ENCODE measurements at places on chromosomes 4 and X. TPM values are rescaled to one million over a fixed set of nuclear protein-coding genes. Genes with fewer than 3 reads are reported as not detected.
A peak's percentile ranks its signal among the peaks of the same experiment; 100 is the strongest.

DNA sequence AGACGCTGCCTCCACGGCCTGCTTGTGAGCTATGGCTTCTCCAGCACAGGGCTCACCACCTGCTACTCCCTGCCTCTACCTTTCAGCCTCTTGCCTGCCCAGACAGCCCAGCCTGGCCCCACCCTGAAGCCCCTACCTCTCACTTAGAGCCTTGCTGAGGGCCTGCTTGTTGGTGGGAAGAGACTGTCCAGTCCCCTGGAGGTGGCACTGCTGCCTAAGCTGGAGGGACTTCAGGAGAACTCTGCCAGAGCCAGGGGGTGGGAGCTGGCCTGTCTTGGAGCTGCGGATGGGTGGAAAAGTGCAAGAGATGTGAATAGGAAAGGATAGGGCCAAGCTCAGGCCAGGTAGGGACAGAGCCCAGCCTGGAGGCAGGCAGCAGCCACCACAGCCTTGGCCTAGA lies 2.7 kb upstream of the ZNF185 start:
- no peak for DNase-seq

DNA sequence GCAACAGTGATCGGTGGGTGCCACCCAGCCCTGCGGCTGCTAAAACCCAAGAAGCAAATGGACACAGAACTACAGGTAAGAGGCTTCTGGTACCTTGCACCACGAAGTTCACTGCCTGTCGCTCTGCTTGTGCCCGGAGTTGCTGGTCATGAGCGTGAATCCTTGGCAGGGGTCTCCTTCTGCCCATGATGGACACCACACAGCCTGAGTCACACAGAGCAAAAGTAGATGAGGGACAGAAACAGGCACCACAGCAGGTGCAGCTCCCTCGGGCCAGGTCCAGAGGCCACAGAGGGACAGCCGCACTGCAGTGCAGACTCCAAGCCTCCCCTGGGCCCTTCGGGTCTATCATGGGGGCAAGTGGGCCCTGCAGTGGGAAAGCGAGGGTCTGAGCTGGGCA lies 22.4 kb downstream of the NAT8L start:
- DNase-seq = no peak

Gene MTNR1A
- total RNA-seq = not detected

DNA sequence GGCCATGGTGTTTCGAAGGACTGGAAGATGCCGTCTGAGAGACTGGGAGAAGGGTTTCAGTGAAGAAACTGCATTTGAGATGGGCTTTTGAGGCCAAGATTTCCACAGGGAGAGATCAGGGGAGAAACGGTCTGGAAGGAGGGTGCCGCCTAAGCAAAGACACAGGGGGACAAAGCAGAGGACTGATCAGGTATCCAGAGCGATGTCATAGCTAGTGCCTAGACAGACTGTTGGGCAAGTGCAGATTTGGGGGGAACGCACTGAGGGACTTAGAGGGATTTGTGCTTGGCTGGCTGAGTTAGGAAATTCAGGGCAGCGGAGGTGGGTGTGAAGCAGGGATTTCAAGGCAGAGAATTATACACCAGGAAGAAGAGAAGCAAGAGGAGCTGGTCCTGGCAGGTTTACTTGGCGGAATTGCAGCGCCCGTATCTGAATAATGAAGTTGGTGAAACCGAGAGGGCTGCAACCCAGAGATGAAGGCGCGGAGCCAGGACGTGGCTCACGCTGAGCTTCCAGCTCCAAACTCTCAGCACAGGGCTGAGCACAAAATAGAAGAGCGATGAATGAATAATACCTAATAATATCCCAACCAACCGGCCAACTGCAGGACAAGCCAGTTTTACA lies 106.9 kb downstream of the MAML3 start:
- DNase-seq = peak; percentile 81

DNA sequence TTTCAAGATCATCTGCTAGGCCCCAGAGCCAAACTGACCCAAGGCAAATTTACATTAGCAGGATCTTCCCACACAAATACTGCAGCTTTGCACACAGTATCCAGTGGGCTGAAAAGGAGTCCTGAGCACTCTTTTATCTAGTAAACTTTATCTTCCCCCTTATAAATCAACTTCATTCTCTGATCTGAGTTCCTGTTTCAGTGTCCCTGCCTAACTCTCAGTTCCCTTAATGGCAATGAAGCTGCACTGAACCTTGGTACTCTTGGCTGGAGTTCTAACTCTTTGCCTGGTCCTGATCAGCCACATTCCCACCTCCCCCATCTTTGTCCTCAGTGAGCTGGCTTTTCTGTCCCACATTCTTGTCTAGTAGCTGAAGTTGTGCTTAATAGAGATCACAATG lies 37.4 kb downstream of the EDA2R start:
- no peak for DNase-seq

Gene RAB40A
- total RNA-seq = 0.10 TPM

- no peak for DNase-seq
Observed at GRCh38 chrX:49001521-49002090, 458 bp downstream of the GRIPAP1 start.

GRCh38 chr4:107999932-108000539 lies 10.3 kb downstream of the HADH start:
- no peak for DNase-seq

GRCh38 chrX:47585273-47585672 lies 3.0 kb downstream of the TIMP1 start:
- no peak for DNase-seq

Gene VGLL1
- not detected for total RNA-seq

Gene ATOH1
- 0.15 TPM for total RNA-seq

DNA sequence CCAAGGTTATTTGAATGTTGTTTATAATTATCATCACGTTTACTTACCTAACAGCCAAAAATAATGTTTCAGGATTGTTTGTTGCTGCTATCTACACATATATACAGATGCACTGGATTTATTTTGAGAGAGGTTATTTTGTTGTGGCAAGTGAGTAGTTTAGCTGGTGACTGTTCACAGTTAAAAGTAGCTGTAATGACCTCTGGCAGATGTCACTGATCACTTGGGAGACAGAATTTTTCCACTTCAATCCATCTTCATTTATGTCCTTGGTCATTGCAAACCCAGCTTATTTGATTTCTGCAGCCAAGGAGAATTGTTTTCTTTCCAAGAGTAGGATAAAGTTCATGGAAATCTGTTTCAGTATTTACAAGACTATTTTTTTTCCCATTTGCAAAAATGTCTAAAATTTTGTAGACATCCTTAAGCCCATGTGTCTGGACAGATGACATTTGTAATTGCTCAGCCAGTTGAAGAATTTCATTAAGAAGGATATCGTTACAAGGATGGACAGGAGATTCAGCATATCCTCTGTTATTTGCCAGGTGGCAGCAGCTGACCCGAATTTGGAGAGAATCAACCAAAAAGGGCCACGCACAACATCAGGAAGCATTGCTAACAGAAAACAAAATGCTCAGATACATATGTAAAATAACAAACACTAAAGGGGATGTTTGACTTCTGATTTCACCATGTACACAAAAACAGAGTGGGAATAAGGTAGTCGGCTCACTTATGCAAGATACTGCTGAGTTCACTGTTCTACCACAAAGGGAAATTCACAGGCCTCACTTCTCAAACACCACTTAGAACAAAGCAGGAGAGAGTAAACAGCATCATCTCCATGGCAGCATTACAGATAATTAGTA lies 64.5 kb downstream of the GPRIN3 start:
- DNase-seq = no peak

DNA sequence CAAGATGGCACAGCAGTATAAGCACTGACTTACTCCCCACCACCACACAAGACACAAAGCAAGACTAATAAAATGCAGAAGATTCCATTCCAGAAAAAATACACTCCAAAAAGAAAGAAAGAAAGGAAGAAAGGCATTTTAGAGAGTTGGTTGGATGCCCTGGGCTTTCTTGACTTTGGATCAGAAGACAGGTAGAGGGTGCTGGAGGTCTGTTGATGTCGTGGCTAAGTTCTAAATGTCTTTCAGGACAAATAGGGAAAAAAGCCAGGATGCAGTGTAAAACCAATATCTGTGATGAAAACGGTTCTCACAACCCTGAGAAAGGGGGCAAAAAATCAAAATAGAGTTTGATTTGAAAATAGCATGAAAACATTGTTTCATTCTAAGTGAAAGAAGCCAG lies 555.2 kb upstream of the PRKX start:
- no peak for DNase-seq

- DNase-seq = no peak
Observed at GRCh38 chr4:37873386-37873785, 17.5 kb upstream of the TBC1D1 start.

DNA sequence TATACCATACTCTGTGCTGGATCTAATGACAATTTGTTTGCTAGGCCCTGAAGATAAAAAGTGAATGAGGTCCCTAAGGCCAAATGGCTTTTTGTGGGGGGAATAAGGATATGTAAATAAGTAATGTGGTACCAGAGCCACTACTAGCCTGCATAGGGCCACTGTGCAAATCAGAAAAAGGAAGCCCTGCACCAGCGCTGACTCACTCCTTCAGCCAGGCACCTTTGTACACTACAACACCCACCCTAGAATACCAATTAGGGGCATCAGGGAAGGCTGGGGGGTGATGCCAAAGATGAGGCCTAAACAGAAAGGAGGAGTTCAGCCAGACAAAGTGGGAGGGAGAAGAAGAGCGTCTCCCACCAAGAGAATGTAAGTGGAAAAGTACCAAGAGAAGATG lies 122.2 kb downstream of the CAMK2D start:
- no peak for DNase-seq

Gene TREX2
- 0.25 TPM for total RNA-seq

GRCh38 chrX:100747703-100748102 lies 15.8 kb upstream of the SYTL4 start:
- no peak for DNase-seq

Gene SLIT2
- total RNA-seq = 8.5 TPM

DNA sequence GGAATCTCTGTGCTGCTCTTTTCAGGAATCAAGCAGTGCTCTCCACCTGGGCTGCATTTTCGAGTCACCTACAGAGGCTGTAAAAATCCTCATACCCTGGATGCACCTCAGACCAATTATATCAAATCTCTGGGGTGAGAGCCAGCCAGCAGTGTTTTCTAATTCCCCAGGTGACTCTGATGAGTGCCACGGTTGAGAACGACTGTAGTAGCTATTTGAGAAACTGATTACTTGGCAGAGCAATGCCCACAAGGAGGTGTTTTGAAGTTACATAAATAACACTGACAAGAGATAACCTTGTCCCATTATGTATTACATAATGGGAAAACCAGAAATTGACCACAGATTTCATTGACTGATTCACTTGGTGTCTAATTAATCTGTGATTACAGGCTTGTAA lies 46.8 kb downstream of the CLCN4 start:
- no peak for DNase-seq

GRCh38 chr4:131441004-131441688 lies 1707.9 kb upstream of the PCDH10 start:
- DNase-seq = no peak

GRCh38 chr4:56416349-56416748 lies 19.1 kb downstream of the PPAT start:
- DNase-seq = no peak

DNA sequence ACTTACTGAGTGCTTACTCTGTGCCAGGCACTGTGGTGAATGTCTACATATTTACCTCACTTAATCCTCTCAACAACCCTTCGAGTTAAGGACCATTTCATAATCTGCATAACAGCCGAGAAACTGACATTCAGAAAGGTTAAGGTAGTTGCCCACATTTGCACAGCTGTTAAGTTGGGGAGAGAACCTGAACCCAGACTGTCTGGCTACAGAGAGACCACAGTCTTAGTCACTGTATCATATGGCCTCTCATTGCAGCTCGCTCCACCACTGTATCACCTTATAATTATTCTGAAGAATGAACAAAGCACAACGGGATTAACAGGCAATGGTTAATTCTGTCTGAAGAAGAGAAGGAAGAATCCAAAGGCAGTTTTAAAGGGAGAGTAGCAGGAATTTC lies 98.5 kb downstream of the ADGRA3 start:
- no peak for DNase-seq

Gene RNF113A
- total RNA-seq = 10.2 TPM

DNA sequence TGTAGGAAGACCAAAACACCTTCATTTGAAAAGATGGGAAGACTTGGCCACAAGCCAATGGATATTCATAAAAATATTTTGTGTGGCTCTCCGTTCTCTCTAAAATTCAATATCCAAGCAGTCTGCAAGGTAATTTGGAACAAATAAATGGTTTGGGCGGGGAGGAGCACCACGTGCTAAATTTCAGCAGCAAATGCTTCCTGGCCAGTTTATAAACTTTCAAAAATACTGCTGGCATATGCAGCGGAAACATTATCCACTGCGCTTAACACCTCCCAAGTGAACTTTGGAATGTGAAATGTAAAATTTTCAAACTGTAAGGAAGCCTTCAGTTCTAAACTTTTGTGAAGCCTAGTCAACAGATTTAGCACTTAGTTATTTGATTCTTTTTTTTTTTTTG lies 191.0 kb downstream of the NSUN7 start:
- DNase-seq = no peak

DNA sequence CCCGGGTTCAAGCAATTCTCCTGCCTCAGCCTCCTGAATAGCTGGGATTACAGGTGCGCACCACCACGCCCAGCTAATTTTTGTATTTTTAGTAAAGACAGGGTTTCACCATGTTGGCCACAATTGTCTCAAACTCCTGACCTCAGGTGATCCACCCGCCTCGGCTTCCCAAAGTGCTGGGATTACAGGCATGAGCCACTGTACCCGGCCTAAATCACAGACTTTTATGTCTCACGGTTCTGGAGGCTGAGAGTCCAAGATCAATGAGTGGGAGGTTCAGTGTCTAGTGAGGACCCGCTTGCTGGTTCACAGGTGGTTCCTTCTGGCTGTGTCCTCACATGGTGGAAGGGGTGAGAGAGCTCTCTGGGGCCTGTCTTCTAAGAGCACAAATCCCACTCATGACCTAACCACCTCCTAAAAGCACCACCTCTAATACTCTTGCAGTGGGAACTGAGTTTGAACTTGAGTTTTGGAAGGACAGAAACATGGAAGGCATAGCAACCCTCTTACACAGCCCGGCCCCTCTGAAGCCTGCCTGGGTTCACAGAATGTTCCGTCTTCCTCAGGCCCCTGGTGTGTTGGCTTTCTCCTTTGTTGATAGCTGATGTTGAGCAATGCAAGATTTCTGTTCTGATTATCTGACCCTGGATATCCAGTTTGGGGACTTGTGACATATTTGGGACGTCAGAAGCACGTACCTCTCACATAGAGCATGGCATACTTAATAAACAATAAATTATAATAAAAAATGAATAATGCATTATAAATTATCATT lies 1.9 kb upstream of the AKAP17A start:
- no peak for DNase-seq

GRCh38 chrX:154486396-154487207 lies at the start of gene UBL4A:
Gene UBL4A (minus strand): TSS chrX:154486615. CDS start chrX:154486584, 31 bp downstream.
- peak; percentile 78 for DNase-seq

Gene GLRA3
- total RNA-seq = not detected

Gene MAOB
- 126 TPM for total RNA-seq

DNA sequence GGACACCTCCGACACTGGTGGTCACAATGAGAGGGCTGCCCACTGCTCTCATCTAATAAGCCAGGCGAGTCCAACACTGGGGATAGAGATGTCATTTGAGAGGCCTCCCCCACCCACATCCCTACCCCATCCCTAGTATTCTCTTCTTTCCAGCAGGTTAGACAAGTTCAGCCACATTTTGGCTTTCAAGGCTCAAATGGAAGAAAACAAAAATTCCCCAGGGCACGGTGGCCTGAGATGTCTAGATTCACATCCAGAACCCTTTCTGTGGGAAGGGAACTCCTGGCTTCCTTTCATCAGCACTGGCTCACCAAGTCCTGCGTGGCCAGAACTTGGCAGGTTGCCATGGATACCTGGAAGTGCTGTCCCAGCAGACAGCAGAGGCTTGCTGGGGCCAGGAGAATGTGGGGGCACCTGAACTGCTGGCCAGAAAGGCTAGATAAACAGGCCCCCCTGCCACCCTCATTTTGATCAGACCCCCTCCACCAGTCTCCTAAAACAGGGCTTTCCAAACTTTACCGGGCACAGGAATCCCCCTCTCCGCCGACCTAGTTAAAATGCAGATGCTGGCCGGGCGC lies 1.3 kb upstream of the NYX start:
- DNase-seq = no peak
